ENCODE measurements at places on chromosomes 13 and 19.

DNA sequence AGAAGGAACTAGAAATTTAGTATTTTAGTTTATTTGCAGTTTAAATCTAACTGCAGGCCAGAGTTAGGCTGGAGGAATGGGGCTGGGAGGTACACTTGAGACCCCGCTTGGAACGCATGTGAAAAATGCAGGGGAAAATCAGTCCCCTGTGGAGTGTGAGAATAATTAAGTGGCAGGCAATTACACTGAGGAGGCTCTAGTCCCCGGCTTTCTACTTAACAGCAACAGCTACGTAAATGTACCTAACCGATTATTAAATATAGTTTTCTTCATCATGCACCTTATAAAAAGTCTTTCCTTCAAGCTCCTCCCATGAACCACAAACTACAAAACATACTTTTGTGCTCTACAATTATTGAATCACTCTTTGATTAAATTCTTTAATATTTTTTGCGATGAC is 804 bp downstream of the ZNF708 start:
- no peak for DNase-seq

- no peak for DNase-seq
These were observed 332.1 kb downstream of the LMO7 start for GRCh38 chr13:75968103-75968838.

GRCh38 chr13:33879118-33879517 is 61.2 kb downstream of the RFC3 start:
- DNase-seq = no peak

GRCh38 chr13:91401920-91402319 is 3.5 kb downstream of the GPC5 start:
- DNase-seq = no peak

DNA sequence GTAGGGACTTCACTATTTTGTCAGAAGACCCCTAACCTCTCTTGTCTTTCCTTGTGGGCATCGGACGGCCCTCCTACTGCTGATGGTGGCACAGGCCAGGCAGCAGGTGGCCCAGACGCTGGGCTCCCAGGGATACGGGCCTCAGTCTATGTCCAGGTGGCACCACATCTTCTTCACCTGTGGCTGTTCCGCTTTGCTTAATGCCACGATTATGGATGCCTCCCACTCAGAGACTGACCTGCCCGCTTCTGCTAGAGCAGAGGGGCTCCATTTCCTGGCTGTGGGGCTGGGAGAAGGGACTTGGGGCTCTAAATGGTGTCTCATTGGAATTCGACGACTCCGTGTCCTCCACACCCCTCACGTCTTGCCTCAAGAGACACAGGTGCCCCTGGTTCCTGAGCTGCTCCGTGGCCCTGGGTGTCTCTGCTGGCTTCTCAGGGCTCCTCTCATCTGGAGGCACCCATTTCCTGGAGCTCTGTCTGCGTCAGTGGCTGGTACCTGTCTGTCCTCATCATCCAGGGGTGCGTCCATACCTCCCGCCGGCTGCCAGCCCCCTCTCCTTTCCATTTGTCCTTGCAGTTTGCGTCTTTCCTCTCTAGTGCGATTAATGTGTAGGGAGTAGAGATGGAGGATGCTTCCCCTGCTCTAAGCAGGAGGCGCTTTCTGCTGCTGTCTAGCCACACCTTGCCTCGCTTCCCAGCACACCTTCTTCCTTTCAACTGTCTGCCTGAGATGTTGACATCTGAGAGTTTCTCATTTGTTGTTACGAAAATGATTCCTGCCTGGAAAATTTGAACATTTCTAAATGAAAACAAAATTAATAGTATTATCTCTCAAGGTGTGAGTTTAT is 63.4 kb downstream of the TEX29 start:
- DNase-seq = no peak

DNA sequence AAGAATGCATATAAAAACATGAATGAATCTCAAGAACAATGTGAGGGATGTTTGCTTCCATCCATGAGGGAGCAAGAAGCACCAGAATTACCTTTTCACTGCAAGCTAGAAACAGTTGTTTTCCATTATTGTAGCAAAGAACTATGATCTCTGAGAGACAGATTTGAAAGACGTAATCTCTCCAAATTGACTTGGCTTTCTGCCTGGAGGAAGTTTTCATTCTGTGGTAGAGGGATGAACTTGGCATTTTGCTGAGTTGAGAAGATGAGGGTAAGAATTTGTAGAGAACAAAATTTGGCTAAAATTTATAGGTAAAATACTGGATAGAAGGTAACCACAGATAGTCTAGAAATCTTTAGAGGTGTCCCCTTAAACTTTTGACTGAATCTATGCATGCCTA is 496.8 kb downstream of the TDRD3 start:
- no peak for DNase-seq

DNA sequence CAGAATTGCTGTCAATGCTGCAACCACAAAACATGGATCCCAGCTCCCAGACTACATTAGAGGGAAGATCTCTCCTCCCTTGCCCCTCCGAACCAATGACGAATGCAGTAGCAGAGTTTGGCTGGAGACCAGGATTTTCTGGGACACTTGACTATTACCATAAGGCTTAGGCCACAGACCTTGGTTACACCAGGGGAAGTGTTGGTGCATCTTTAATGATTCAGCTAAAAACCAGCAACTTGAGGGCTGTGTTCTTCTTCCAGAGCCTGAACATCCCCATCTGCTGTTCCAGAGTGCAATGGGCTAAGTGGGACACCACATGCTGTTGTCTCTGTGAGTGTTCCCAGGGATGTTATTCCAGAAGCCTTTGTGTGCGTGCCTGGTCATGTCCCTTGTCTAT is 528.2 kb downstream of the LMO7 start:
- DNase-seq = no peak

- DNase-seq = no peak
These were observed 329.7 kb upstream of the HTR2A start for GRCh38 chr13:47226516-47226915.

DNA sequence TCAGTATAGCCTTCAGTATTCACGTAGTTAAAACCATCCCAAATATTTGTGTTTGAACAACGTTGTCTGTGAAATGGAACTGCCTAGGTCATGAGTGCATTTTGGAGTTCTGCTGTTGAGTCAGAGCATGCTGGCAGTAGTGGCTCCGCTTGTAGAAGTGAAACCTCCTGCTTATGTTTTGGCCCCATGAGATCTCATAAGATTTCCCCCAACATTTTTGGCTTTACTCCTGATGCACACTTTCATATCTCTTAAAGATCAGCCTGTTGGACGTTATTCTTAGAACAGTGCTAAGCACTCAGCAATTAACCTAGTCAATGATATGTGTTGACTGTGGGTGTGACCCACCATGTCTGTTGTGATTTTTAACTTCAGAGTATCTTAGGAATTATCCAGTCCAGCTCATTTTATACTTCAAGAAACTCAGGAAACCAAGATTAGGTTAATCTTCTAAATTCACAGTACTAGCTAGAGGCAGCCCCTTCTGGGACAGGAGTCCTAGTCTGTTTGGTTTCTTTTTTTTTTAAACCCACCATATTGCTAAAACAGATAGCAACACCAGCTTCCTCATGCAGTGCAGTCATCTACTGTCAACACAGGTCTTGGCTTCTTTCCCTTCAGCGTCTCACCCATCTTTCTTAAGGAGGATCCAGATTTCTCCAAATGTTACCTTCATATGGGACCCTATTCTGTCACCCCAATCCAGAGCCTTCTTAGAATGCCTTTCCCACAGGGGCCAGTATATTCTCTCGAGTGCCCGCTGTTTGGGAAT is 26.2 kb downstream of the RAP2A start:
- no peak for DNase-seq

DNA sequence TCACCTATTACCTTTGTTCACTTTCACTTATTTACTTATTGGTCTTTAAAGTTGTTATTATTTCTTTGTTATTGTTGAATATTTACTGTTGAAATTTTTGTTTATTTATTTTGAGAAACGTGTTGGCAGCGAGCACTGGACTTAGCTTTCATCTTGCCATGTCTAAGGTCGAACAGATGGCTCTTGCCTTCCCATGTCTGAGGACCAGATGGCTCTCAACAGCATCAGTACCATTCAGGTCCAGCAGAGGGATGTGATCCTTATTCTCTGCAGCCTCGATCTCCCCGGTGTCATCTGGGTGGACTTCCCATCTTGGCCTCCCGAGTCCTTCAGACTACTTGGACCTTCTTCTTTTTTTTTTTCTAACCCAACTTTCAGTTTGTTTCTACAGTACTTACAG is 1437.6 kb downstream of the UQCRFS1 start:
- no peak for DNase-seq

GRCh38 chr19:3836887-3837286 is 32.0 kb downstream of the ZFR2 start:
- DNase-seq = no peak

DNA sequence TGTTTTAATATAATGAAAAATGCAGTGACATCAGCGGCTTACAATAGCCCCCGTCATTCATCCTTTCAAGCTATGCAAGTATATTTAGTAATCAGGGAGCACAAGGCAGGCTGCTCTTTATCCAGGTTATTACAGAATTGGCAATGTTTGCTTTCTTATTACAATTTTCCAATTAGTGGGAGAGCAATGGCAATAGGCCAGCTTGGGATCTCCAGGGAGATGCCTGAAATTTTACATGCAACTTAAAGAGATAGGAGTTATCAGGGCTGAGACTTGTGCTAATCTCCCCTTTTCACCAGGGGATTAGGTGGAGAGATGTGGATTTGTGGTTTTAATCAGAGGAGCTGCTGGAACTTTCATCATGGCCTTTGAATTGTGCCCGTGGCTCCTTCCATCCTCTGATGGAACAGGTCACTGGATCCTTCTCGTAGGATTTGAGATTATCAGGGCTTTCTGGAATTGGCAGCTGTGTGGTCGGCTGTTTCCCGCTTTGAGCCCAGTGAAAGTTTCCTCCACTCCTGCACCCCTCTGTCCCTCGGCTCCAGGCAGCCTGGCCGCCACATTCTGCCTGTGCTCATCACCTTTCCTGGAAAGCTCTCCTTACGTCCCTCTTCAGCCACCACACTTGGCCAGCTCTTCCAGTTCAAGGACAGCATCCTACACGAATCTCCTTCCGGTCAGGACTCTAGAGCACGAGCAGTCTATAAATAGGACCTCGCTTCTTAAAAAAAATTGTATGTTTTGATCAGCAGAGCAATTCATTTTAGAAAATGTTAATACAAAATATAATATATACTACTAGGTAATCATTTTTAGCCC is 47.0 kb downstream of the CBY2 start:
- no peak for DNase-seq

- DNase-seq = no peak
These were observed 371.4 kb upstream of the SLC10A2 start for GRCh38 chr13:103437651-103438050.

DNA sequence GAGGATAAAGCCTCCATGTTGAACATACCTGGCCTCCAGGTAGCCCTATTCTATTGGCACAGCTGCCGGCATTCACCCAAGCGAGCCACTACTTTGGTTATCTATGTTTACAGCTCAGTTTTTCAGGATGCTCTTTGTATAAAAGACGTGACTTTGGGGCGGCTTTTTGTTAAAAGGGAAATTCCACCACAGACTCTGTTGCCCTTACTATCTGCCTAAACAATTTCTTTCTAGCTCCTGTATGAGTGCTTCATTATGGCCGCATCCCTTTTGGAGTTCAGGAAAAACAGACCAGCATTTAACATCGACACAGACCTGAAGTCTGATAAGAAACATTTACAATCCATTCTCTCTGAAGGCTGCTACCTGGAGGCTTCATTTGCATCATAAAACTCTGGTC is 9.1 kb upstream of the IGSF23 start:
- DNase-seq = no peak

DNA sequence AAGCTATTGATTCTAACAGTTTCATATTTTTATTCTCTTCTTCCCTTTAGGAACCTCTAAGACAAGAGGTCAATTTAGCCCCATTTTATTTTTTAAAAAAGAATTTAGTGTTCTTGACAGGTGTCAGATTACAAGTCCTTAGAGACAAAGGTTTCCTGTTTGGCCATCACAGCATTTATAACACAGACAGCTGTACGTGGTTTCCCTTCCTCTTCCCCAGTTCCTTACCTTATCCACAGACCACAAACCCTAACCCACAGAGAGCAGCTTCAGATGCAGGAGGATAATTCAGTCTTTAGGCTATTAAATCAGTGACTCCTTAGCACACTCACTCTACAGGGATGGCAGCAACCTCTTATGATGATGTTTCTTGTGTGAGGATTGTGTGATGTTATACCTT is 1210.1 kb downstream of the DIAPH3 start:
- DNase-seq = no peak

DNA sequence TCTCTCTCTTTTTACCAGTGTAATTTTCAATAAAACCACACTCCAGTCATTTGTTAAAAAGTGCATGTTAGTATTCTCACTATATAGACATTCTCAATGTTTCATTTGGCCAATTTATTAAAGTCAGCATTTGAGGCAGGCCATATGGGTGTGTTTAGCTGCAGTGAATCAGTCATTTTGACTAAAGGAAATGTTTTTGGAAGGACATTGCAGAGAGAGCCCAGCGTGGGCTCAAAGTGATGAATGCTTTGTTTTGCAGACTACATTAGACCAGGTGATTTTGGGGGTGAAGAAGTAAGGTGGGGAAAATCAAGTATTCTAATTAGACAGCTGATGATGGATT is 116.7 kb downstream of the POSTN start:
- DNase-seq = no peak

- no peak for DNase-seq
These were observed 1.9 kb downstream of the RRAS start for GRCh38 chr19:49637821-49638738.

DNA sequence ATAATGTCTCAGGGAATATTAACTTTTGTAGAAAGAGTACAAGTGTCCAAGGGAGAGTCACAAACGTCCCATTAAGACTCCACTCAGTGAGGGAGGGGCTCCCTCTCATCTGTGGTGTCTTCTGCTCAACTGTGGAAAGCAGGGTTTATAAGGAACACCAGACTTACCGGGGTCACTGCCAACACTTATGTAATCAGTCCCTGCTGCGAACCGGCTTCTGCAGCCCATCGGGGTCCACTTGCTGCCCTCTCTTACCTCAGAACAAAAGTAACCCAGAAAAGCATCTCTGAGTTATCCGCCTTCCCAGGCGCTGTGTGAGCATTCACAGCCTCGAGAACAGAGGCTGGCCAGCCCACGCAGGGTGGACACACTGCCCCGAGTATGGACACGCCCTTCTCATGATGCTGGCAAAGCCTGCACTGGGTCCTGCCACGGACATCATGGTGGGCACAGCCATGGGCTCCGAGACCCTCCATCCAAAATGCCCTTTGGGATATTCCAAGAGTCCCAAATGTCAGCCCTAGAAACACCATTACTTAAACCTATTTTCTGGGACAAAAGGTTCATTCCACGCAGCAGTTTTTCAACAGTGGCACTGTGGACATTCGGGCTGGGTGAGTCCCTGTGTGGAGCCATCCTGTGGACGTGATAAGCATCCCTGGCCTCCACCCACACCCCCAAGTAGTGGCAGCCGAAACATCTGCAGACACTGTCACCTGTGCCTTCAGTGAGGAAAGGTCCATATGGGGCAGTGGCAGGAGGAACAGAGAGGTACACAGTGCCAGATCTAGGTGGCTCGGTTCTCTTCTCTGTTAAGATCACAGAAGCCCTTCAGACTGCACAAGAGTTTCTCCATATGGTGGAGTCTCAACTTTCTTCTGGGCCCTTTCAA is 63.9 kb downstream of the STK24 start:
- no peak for DNase-seq

- DNase-seq = no peak
These were observed 21.7 kb upstream of the KCTD4 start for GRCh38 chr13:45222516-45222915.
